ENCODE measurements at places on chromosomes 6 and 20. TPM values are rescaled to one million over a fixed set of nuclear protein-coding genes. Genes with fewer than 3 reads are reported as not detected.

DNA sequence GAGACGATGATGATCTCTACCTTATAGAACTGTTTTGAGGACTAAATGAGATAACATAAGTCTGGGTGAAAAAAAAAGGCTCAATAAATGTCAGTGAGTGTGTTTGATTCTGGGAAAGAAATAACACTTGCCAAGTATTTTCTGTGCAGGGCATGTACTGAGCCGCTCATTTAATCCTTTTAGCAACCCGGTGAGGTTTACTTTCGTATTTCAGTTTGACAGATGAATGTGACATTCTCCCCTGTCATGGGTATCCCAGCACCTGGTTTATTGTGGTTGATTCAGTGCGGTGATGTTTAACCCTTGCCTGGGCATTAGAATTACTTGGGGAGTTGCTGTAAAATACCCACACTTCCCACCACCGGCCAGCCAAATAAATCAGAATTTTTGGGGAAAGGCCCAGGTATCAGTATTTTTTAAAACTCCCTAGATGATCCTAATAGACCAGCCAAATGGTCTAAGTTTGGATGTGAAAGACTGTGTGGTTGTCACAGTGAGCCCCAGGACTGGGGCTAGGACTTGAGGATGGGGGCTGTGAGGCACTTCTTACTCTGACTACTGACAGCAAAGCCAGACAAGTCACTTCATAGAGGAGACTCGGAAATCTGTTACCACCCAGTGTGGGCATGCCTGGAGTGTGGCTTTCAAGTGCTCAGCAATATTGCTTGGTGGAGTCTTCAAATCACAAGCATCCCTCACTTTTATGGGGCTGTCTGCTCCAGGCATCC is 100.2 kb upstream of the KCNG1 start:
- DNase-seq = peak; percentile 24

DNA sequence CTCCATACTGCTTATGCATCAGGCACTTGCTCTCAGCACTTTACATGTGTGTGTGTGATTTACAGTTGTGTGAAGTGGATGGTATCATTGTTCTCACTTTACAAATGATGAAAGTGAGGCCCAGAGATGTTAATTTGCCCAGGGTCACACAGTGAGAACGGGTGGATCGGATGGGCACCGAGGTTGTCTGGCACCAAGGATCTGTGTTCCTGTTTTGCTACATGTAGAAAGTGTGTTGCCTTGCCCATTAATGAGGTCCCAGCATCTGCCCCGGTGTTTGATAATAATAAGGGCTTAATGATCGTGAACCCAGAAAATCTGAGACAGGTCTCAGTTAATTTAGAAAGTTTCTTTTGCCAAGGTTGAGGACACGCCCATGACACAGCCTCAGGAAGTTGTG is 216.1 kb upstream of the QKI start:
- no peak for DNase-seq

Gene JPH2
- total RNA-seq = 0.05 TPM

Gene RUNX2
- 43.4 TPM for total RNA-seq
